Vagina (tissue), 2 donors: ENCODE measurements at places on chromosomes 1 and 21.

DNA sequence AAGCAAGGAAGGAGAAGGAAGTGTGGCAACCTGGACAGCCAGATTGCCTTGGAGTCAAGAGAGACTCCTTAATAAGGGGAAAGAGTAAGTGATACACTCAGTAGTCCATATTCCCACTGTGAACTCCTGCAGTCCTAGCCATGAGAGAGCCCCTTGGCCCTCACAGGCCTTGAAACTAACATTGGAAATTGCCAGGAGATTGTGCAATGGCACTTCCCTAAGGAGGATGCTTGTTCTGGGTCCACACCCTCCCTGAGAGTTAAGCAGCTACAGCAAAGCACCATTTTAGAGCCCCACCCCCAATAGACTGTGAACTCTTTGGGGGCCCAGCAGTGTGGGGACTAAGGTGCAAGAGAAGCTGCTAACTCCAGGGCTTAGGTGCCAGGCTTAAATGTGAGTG is 367.7 kb upstream of the CAMK1G start:
- DNase-seq, result no peak

GRCh38 chr1:173925306-173926242 is 8.4 kb upstream of the SERPINC1 start:
- no peak for DNase-seq

- DNase-seq, result no peak
These were observed 14.8 kb upstream of the PIGM start for GRCh38 chr1:160046494-160047110.

DNA sequence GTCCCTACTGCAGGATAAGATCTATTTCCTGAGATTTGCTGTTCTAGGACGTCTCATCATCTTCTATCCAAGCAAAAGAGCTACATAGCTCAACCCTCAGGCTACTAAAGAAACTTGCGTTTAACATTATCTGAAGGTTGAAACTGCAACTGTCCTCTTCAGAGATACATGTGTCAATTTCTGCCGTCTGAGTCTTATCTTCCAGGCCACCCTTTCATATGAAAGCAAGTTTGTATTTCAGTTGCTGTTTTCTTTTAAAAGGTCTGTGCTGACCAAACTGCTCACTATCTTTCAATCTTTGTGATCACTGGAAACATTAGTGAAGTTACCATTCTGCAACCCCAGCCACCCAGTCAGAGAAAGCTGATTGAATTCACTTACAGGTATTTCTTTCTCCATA is 108.6 kb upstream of the RAB3GAP2 start:
- DNase-seq, result no peak

GRCh38 chr1:188371295-188371806 is 1542.6 kb downstream of the PLA2G4A start:
- DNase-seq, result no peak

DNA sequence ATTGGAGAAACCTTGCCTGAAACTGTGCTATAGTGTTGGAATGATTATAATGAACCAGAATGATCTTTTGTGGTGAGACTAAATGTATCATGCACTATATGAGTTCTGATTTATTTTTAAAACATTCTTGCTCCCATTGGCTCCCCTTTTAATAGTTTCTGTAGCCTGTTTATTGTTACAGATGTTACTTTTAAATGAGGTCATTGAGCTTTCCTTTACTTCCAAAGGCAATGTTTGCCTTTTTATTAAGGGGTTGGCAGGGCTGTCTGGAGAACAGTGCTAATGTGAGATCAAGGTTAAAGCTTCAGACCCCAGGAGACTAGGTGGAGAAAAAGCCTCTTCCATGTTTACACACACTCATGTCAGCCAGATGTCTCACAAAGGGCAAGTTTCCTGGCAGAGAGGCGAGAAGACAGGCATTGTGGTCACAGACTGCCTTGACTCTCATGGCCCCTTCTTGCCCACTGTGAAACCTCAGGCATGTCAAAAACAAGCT is 120.6 kb upstream of the RAVER2 start:
- DNase-seq, result no peak

DNA sequence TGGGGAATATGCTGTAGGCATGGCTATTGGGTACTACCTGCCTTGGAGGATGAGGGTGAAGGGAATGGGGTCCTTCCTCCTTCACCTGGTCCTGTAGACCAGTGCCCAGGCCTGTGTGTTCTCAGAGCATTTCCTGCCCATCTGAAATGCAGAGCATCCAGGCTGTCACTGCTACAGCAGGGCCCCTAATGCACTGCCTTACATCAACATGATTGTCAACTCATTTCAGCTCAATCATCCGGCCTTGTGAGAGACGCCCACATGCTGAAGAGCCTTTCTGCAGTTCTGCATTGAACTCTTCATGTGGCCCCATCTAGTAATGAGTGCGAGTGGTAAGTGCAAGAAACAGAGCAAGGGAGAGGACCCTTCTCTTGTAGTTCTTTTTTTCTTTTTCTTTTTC is 39.8 kb upstream of the SRP9 start:
- DNase-seq, result no peak

DNA sequence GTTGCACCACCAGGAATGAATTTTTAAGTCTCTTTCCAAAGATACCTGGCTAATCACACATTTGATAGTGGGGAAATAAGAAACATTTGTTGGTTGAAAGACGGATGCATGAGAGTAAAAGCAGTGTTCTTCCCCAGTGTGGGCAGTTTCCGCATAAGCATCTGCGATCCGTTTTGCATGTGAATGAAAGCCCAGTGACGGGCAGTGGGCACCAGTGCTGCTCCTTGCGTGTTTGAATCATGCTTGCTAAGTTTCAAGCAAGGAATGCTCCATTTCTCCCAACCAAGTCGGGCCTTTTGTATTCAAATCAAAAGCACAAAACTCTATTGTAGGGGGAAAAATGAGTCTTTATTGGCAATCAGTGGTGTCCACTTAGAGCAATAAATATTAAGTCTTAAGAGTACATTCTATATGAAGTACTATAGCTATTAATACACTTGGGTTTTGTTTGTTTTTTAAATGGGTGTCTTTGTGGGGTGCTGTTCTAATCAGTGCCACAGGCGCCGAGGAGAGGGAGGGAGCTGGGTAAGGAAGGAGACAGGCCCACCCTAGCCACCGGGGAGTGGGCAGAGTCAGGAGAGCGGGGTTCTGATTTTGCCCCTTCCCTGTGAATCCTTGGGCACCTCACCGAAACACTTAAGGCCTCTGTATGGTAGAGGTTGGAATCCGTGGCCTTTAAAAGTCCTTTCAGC is 750 bp upstream of the PTGFRN start:
- DNase-seq, result no peak

GRCh38 chr1:182614796-182615454 is 10.7 kb upstream of the RGS16 start:
- DNase-seq, result no peak

DNA sequence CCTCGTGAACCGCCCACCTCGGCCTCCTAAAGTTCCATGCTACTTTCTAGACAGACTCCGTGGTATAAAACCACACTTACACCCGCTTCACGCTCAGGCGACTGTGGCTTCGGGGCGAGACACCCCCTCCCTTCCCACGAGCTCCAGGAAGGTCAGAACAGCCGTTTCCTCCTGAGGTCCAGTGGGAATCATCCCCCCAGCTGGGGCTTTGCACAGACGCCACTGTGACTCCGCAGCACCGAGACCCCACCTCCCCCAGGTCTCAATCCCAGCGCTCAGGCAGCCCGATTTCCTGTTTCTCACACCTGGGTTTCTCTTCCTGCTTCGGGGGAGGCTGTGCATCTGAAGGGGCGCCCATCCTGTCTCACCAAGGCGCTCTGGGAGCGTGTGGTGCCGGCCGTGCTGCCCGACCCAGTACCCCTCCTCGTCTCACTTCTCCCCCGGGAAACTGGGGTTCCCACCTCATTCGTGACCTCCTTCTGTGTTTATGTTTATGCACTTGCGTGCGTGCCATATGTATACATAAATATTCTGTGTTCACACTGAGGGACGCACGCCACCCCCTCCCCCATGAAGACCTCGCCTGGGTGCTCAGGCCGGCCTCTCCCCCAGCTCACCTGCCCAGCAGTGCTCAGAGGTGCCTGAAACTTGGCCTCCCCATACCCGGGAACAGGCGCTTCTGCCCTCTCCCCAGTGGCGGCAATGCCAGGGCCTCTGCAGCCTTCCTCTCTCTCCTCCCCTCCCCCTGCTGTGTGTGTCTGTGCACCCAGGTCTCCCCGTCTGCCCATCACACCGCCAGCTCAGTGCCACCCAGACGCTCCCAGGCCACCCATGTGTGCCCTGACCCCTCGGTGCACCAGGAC is 14.6 kb downstream of the SLC35E2B start:
- no peak for DNase-seq

DNA sequence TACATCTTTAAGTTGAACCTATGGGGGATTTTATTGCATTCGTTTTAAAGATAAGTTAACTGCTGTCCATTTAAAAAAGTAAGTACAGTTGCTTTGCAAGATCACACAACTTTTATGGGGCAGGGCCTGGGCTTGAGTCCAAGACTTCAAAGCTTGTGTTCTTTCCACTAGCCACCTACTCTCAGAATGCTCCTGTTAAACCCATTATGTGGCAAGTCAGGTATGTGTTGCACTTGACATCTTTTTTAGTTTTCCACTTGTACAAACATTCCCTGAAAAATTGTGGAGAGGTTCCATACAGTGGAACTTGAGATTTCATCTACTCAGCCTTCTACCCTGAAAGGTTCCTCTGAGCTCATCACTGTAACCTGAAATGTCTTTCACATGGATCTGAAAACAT is 235.5 kb upstream of the SGIP1 start:
- no peak for DNase-seq

GRCh38 chr1:92992054-92992453 is 30.8 kb upstream of the DIPK1A start:
- no peak for DNase-seq

GRCh38 chr1:75310067-75310466 is 175.9 kb downstream of the LHX8 start:
- DNase-seq, result no peak

GRCh38 chr1:10615932-10616671 is 141.4 kb downstream of the PEX14 start:
- no peak for DNase-seq
